Keratinocyte (primary cell): ENCODE measurements at places on chromosomes 7 and 10. TPM values are rescaled to one million over a fixed set of nuclear protein-coding genes. Genes with fewer than 3 reads are reported as not detected.

MACC1 gene
- polyA plus RNA-seq = 9.6 to 16.4 TPM (median 11.3 TPM) in 3 replicates

- H3K4me3 ChIP-seq = no peak overlapping the region
- no peaks in the 10 kb centered on the region for H3K36me3 ChIP-seq
- H3K27ac ChIP-seq = no peak overlapping the region
- no peaks in the 10 kb centered on the region for H3K27me3 ChIP-seq
- no peaks in the 10 kb centered on the region for H3K4me1 ChIP-seq
Observed at GRCh38 chr10:14712991-14713424, 61.7 kb downstream of the FAM107B start.

GRCh38 chr7:155674556-155674955 is 30.1 kb downstream of the RBM33 start:
- no peak overlapping the region for H3K27ac ChIP-seq
- H3K4me3 ChIP-seq = no peak overlapping the region
- H3K36me3 ChIP-seq = no peaks in the 10 kb centered on the region

NPY4R gene
- 0.37 to 1.4 TPM (median 0.80 TPM) in 3 replicates for polyA plus RNA-seq

DNA sequence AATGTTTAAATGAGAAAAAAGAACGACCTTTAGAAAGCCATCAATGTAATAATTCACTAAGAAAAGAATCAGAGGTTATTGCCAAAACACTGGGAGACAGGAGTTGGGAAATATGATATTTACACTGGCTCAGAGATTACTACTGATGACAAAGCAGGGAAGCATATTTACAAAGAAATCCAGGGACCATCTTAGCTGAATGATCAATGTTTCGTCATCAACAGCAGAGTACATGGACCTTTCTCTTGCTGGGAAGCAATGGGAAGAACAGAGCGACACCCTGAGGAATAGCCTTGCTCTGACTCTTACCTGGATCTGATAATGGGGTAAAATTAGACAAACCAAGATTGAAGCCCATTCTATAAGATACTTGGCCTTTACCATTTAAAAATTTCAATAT is 1293.5 kb downstream of the XPNPEP1 start:
- DNase-seq = no peak
- H3K27ac ChIP-seq = no peak overlapping the region
- H3K36me3 ChIP-seq = no peaks in the 10 kb centered on the region
- no peaks in the 10 kb centered on the region for H3K4me1 ChIP-seq
- no peak overlapping the region for H3K4me3 ChIP-seq
- no peaks in the 10 kb centered on the region for H3K27me3 ChIP-seq

- H3K36me3 ChIP-seq = peaks cover 12% of the 10 kb centered on the region
- no peaks in the 10 kb centered on the region for H3K27me3 ChIP-seq
- peaks cover 61% of the 10 kb centered on the region for H3K4me1 ChIP-seq
- H3K4me3 ChIP-seq = no peak overlapping the region
- H3K27ac ChIP-seq = no peak overlapping the region
Observed at GRCh38 chr7:2524808-2525657, 5.5 kb downstream of the LFNG start.

- no peaks in the 10 kb centered on the region for H3K36me3 ChIP-seq
- H3K4me1 ChIP-seq = peaks cover 22% of the 10 kb centered on the region
- H3K4me3 ChIP-seq = no peak overlapping the region
- H3K27ac ChIP-seq = peak overlapping the region; percentile 29
- no peak for DNase-seq
Observed at GRCh38 chr7:16934722-16935340, 53.0 kb upstream of the AGR3 start.

GRCh38 chr7:20305726-20306125 is 25.0 kb upstream of the ITGB8 start:
- no peak overlapping the region for H3K4me3 ChIP-seq
- H3K27ac ChIP-seq = no peak overlapping the region
- H3K4me1 ChIP-seq = peaks cover 5% of the 10 kb centered on the region
- no peaks in the 10 kb centered on the region for H3K36me3 ChIP-seq
- DNase-seq = no peak

DNA sequence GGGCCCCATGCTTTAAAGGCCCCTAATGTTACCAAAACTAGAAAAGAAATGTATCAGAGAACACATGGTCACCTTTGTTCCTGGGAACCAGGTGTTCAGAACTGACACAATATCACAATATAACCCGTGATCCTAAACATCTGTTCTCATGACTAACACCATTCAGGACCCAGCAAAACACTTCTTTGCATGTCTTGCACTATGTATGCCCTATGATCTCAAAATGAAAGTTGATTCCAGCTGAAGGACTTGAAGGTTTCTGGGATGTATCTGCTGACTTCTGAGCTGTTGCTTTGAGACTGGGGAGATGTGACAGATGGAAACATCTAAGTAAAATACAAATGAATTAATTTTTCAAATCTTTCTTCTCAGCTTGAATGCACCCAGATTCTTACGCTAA is 37.5 kb upstream of the PIK3CG start:
- H3K27me3 ChIP-seq = no peaks in the 10 kb centered on the region
- H3K27ac ChIP-seq = no peak overlapping the region
- no peak overlapping the region for H3K4me3 ChIP-seq

GRCh38 chr7:139099172-139099947 is 10.2 kb downstream of the ZC3HAV1 start:
- H3K27ac ChIP-seq = no peak overlapping the region
- no peak for DNase-seq
- H3K4me1 ChIP-seq = no peaks in the 10 kb centered on the region
- no peaks in the 10 kb centered on the region for H3K27me3 ChIP-seq
- H3K36me3 ChIP-seq = peaks cover 5% of the 10 kb centered on the region

FFAR4 gene
- polyA plus RNA-seq = not detected in 3 replicates

GRCh38 chr7:37481722-37482288 is 33.1 kb upstream of the ELMO1 start:
- H3K4me3 ChIP-seq = no peak overlapping the region
- H3K27ac ChIP-seq = no peak overlapping the region
- no peak for DNase-seq
- no peaks in the 10 kb centered on the region for H3K27me3 ChIP-seq
- H3K36me3 ChIP-seq = no peaks in the 10 kb centered on the region

WNT16 gene
- not detected in 3 replicates for polyA plus RNA-seq

GRCh38 chr10:69657430-69657829 is 27.4 kb downstream of the FAM241B start:
- no peak overlapping the region for H3K4me3 ChIP-seq
- H3K4me1 ChIP-seq = no peaks in the 10 kb centered on the region
- DNase-seq = no peak
- H3K27ac ChIP-seq = no peak overlapping the region

GRCh38 chr10:104329735-104330134 is 8.5 kb downstream of the ITPRIP start:
- H3K4me1 ChIP-seq = peaks cover 61% of the 10 kb centered on the region
- DNase-seq = no peak
- H3K27me3 ChIP-seq = no peaks in the 10 kb centered on the region
- H3K27ac ChIP-seq = peak overlapping the region; percentile 99
- peak overlapping the region; percentile 59 for H3K4me3 ChIP-seq

DNA sequence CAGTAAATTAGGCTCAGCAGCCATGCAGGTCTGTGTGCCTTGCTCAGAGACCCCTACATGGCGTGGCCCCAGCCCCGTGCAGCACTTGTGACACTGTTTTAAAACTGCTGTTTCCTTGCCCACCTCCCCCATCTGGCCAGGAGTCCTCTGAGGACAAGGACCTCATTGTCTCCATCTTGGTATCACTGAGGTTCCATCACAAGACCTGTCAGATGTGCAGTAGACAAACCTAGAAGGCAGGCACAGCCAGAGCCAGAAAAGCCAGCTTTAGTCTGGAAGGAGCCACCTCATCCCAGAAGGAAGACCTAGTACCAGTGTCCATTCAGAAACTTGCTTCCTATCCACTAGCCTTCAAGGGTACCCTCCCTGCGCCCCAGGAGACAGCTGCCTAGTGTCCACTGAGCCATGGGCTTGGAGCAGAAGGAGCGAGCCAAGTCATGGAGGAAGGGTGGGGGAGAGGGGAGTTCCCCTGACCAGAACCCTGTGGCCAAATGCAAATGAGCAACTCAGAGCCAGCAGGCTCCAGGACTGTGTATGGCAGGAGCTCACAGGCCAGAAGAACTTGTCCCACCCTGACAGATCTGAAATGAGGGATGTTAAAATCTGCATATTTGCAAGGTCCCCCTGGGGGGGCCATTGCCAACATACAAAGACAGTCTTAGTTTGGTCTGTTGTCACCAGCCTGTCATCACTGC is 176.1 kb downstream of the SH3PXD2A start:
- H3K27me3 ChIP-seq = no peaks in the 10 kb centered on the region
- H3K4me1 ChIP-seq = peaks cover 36% of the 10 kb centered on the region
- H3K36me3 ChIP-seq = peaks cover 41% of the 10 kb centered on the region
- no peak overlapping the region for H3K4me3 ChIP-seq

- no peak overlapping the region for H3K4me3 ChIP-seq
- no peak overlapping the region for H3K27ac ChIP-seq
- H3K27me3 ChIP-seq = no peaks in the 10 kb centered on the region
- peaks cover under 1% of the 10 kb centered on the region for H3K4me1 ChIP-seq
- H3K36me3 ChIP-seq = no peaks in the 10 kb centered on the region
Observed at GRCh38 chr7:30926313-30926712, 14.7 kb downstream of the AQP1 start.

- H3K4me3 ChIP-seq = no peak overlapping the region
- peaks cover 2% of the 10 kb centered on the region for H3K27me3 ChIP-seq
- H3K27ac ChIP-seq = no peak overlapping the region
- H3K4me1 ChIP-seq = no peaks in the 10 kb centered on the region
Observed at GRCh38 chr10:127968659-127969058, 61.8 kb downstream of the PTPRE start.

STEAP4 gene
- 0.52 to 5.8 TPM (median 2.0 TPM) in 3 replicates for polyA plus RNA-seq

GRCh38 chr10:49448924-49449323 is 53.0 kb upstream of the DRGX start:
- no peak overlapping the region for H3K27ac ChIP-seq
- no peaks in the 10 kb centered on the region for H3K36me3 ChIP-seq
- H3K4me3 ChIP-seq = no peak overlapping the region

LBX1 gene
- polyA plus RNA-seq = not detected in 3 replicates

CYP2C19 gene
- 0.03 TPM in 1 of 3 replicates, not detected in the others for polyA plus RNA-seq

- no peaks in the 10 kb centered on the region for H3K36me3 ChIP-seq
- peaks cover 4% of the 10 kb centered on the region for H3K27me3 ChIP-seq
- no peak overlapping the region for H3K27ac ChIP-seq
- no peak for DNase-seq
- H3K4me1 ChIP-seq = peaks cover 7% of the 10 kb centered on the region
Observed at GRCh38 chr10:18157881-18158280, 17.7 kb downstream of the CACNB2 start.

CLRN3 gene
- polyA plus RNA-seq = not detected in 3 replicates

DNA sequence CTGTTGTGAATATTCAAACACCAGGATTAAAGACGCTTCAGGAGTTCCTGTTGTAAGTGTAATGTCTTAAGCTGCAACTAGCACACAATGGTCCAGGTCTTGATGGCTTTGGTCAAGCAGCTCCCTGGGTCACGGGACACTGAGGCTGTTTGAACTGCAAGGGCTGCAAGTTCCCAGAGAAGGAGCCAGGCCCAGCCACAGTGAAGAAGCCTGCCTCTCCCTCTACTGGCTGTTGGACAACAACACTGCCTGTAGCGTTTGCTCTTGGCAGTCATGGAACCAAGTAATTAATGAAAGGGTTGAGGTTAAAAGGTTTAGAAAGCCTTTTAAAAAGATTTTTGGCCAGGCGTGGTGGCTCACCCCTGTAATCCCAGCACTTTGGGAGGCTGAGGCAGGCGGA is 31.9 kb upstream of the GUSB start:
- no peak overlapping the region for H3K27ac ChIP-seq
- H3K4me1 ChIP-seq = peaks cover 7% of the 10 kb centered on the region
- no peak overlapping the region for H3K4me3 ChIP-seq
- no peaks in the 10 kb centered on the region for H3K27me3 ChIP-seq
- H3K36me3 ChIP-seq = no peaks in the 10 kb centered on the region
- DNase-seq = no peak

GRCh38 chr7:45203459-45203858 is 45.9 kb downstream of the RAMP3 start:
- no peak overlapping the region for H3K4me3 ChIP-seq
- H3K36me3 ChIP-seq = no peaks in the 10 kb centered on the region
- peaks cover 11% of the 10 kb centered on the region for H3K4me1 ChIP-seq
- H3K27me3 ChIP-seq = peaks cover 3% of the 10 kb centered on the region

ZNF3 gene
- polyA plus RNA-seq = 16.6 to 17.7 TPM (median 16.8 TPM) in 3 replicates

GRCh38 chr10:97319671-97320479 is 804 bp downstream of the FRAT1 start:
- no peak for DNase-seq
- no peak overlapping the region for H3K27ac ChIP-seq
- H3K4me3 ChIP-seq = peak overlapping the region; percentile 70
- H3K36me3 ChIP-seq = no peaks in the 10 kb centered on the region
- H3K4me1 ChIP-seq = peaks cover 11% of the 10 kb centered on the region
- peaks cover 10% of the 10 kb centered on the region for H3K27me3 ChIP-seq

- DNase-seq = no peak
- no peak overlapping the region for H3K4me3 ChIP-seq
- H3K36me3 ChIP-seq = no peaks in the 10 kb centered on the region
- no peaks in the 10 kb centered on the region for H3K4me1 ChIP-seq
Observed at GRCh38 chr7:150340024-150340749, 1.2 kb downstream of the RARRES2 start.

JCAD gene
- polyA plus RNA-seq = 0.10 to 0.54 TPM (median 0.10 TPM) in 3 replicates

DNA sequence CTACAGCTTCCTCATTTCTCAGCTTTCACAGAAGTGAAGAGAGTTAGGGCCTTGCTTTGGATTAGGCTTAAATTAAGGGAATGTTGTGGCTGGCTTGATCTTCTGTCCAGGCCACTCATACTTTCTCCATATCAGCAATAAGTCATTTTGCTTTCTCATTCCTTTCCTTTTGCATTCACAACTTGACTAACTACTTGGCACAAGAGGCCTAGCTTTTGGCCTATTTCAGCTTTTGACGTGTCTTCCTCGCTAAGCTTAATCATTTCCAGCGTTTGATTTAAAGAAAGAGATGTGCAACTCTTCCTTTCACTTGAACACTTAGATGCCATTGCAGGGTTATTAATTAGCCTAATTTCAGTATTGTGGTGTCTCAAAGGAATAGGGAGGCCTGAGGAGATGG is 712.0 kb downstream of the INHBA start:
- H3K36me3 ChIP-seq = no peaks in the 10 kb centered on the region
- H3K4me3 ChIP-seq = no peak overlapping the region
- no peak overlapping the region for H3K27ac ChIP-seq
- no peaks in the 10 kb centered on the region for H3K4me1 ChIP-seq
- no peak for DNase-seq
- H3K27me3 ChIP-seq = no peaks in the 10 kb centered on the region

DNA sequence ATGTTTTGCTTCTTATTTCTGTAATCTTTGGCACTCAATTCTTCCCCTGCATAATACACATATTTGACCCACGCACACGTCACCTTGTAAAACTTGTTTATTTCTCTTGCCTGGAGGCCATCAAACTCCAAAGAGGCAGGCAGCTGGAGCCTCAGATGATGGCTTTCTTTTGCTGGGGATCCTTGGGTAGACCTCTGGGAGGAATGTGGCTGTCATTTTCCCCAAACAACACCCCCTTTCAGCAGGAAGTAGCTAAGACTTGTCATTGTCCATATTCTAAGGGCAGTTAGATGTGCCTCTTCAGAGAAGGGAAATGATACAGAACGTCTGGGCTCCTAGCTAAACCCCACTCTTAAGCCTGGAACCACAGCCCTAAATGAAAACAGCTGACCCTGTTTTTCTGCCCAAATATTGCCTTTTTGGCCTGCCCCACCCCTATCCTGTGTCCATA is 111.3 kb downstream of the ITGB8 start:
- DNase-seq = no peak
- no peaks in the 10 kb centered on the region for H3K36me3 ChIP-seq

DNAH11 gene
- polyA plus RNA-seq = under 0.01 to 0.21 TPM (median 0.09 TPM) in 3 replicates

DNA sequence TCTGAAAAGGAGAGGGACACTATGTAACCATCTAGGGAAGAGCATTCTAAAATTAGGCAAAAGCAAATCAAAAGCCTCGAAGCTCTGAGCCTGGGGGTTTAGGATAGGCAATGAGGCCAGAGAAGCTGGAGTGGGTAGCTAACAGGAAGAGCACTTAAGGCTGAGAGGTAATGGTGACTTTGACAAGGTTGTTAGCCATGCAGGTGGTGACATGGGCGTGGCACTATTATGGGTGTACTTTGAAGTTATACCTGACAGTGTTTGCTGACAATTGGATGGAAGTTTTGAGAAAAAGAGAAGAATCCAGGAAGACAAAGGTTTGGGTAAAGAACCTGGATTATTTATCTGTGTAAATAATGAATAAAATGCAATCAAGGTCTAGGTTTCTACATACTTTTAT is 383.0 kb upstream of the SEMA3C start:
- no peak overlapping the region for H3K27ac ChIP-seq
- H3K27me3 ChIP-seq = no peaks in the 10 kb centered on the region
